Activated T-cell treated with anti-CD3 and anti-CD28 coated beads for 48 hours (primary cell): ENCODE measurements at places on chromosomes 11 and 22.
A peak's percentile ranks its signal among the peaks of the same experiment; 100 is the strongest.

DNA sequence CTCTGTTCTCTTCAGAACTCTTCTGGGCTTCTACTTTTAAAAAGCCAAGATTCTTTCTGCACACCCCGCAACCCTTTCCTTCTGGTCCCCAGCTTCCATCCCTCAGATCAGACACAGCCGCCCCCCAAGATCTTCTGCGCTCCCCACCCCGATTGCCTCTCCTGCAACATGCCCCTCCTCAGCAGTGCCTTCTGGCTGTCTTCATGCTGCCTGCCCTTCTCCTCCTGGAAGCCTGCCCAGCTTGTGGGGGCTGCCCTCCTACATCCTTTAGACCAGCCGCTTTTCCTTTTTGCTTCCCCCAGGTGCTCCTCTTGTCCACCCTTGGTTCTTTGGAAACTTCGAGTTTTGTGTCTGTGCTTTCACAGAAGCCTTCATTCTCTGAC lies 144.2 kb downstream of the FEZ1 start:
- DNase-seq, result no peak

DNA sequence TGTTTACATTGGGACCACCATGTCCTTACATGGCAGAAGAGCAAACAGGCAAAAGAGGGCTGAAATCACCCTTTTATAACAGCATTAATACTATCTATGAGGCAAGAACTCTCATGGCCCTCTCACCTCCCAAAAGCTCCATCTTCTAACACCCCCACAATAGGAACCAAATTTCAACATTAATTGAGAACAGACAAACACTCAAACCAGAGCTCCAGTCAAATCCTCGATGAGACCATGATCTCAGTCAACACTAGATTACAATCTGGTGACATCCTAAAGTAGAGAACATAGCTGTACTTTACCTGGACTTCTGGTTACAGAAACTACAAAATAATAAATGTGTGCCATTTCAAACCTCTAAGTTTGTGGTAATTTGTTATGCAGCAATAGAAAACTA lies 25.1 kb downstream of the OR2AG2 start:
- DNase-seq, result no peak

DNA sequence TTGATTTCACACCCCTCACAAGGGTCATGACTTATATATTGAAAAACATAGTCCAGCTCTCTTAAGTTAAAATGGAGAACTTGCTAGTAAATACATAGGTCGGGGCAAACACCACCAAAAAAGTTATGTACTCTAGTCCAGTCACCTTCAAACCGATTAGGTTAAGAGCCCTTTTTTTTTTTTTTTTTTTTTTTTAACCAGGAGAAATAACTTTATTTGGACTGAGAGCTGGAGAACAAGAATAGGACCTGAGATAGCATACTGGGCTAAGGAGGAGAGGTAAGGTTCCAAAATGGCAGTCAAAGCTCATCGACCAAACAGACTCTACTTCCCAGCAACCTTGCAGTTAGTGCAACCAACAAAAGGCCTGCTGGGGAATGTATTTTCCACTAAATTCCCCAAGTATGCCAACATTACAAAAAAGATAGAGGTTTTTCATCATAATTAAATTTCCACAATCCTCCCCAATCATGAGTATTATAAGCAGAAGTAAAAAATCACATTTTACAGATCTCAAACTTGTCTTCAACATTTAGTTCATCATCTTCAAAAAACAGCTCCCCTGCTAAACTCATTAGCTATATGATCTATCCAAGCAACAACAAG lies 3.8 kb downstream of the TMEM41B start:
- DNase-seq, result no peak

DNA sequence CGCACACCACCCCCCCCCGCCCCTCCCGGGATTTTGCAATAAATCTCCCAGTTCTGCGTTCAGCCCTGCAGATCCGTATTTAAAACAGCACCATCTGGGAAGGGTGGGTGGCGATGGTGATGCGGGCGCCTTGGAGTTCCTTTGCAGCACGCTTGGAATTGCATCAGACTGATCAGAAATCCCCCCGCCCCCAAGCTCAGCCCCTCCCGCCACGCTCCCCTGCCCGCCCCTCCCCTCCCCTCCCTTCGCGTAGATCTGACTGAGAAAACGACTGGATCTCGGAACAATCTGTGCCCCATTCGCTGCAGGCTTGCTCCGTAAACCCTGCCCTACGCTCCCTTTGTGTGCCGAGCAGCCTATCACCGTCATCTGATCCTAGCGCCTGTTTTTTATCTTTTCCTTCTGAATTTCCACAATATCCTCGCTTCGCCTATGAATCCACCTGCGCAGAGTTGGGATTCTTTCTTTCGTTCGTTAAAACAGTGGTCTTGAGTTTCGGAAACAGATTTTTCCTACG lies 18.1 kb upstream of the BDNF start:
- DNase-seq, result no peak

DNA sequence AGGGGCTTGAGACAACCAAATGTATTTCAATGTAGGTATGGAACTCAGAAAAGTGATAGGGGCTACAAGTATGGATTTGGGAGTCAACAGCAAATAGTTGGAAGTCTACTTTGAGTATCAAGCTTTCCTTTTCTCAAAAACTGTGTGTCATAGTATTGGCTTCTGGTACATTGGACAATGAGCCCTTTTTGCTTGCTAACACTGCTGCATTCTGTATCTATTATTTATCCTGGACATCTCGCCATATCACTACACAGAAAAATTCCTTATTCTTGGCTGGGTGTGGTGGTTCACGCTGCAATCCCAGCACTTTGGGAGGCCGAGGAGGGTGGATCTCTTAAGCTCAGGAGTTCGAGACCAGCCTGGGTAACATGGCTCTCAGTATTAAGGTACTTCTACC lies 18.4 kb downstream of the CYP2R1 start:
- DNase-seq, result no peak

- no peak for DNase-seq
These were observed 63.4 kb downstream of the NAT10 start for GRCh38 chr11:34168642-34169420.

GRCh38 chr11:64544616-64545296 lies 46.3 kb upstream of the SLC22A12 start:
- DNase-seq, result no peak

- no peak for DNase-seq
These were observed 292.0 kb downstream of the NTM start for GRCh38 chr11:131662317-131662972.

GRCh38 chr22:47872761-47873535 lies 1110.5 kb downstream of the TBC1D22A start:
- DNase-seq, result no peak

DNA sequence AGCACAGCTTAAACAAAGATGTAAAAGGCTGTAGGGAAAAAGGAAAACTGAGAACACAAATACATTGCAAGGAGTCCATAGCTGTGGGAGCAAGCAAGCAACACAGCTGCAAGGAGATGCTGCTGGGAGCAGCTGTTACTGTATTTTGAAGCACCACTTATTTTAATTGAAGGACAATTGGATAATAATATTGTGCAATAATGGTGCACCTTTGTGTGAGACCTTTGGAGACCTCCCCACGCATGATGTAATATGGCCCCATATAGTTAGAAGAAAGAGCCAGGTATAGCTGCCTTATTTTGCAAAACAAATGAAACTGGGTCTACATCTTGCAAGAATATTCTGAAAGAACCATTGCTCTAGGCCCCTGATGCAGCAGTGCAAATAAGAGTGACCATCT lies 191.1 kb upstream of the KIRREL3 start:
- no peak for DNase-seq

GRCh38 chr22:45353786-45354185 lies 44.1 kb downstream of the FAM118A start:
- DNase-seq, result no peak

DNA sequence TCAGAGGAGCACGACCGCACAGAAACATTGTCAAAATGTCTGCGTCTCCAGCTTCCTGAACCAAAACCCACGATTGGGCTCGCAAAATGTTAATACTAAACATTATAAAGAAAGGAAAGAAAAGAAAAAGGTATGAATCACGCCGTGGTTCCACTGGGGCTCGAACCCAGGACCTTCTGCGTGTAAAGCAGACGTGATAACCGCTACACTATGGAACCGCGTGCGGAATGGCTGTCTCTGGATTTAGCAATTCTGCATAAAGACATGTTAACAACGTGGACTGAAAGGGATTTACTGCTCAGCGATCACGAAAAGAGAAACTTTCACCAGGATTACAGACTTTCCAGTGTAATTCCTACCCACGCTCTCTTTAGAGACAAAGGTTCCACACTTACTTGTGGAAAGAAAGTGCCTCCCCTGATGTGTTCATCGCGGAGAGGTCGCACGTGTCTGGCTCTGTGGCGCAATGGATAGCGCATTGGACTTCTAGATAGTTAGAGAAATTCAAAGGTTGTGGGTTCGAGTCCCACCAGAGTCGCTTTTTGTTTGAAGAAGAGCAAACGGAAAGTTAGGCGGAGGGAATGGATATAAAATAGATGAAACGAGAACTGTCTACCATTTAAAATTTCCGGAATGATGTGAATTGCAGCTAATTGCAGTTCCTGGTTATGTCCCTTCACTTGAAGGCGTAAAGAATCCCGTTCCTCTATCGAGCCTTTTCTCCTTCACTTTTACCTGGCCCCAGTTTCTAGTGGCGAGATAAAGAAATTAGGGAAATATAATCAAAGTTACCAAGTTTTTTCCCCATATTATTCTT lies 39.7 kb downstream of the OR4D9 start:
- DNase-seq, result peak; percentile 71

DNA sequence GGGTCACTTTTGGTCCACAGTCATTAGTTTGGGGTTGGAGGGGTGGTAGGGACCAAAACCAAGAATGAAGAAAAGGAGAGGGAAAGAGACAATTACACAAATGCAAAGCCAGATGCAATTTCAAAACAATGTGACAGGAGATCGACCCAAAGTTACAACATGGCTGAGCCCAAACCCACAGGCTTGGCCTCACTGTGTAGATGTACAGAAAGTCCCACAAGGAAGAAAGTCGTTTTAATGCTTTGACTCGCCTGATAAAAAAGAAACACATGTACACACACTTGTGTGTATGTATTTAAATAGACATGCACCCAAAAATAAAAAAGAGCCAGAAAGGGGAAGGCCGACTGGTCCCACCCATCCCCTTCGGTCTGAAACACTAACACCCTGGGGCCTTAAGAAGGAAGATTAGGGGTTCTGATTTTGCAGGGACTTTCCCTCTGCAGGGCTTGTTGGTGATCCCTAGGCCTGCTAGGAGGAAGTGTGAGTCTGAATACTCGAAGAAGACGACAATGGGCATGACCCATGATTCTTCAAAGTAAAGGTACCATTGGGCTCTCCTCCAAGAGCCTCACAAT lies 104.1 kb downstream of the ETS1 start:
- DNase-seq, result no peak

DNA sequence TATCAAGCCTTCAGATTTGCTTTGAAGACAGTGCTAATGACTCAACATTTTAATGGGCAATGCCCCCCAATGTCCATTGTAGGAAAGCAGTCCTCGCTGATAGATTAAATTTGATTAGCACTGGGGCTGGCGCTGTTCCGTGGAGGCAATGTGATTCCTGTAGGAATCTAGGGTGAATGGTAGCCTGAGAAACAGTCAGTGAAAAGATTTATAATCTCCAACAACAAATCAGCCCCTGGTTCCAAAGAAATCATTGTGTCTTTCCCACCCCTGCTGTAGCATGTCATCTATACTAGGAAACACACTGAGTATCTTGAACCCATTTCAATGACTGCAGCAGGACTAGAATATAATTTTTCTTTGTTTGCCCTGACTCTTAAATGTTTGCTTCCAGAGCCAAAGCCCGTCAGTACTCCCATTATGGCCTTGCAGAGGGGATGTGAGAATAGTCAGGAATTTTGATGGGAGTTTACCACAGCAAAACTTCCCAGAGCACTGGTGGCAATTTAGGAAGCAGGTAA lies 36.1 kb downstream of the MPPED2 start:
- DNase-seq, result no peak

GRCh38 chr22:38353142-38353629 lies 36.0 kb upstream of the CSNK1E start:
- DNase-seq, result peak; percentile 74

- no peak for DNase-seq
These were observed 43.8 kb downstream of the SNX19 start for GRCh38 chr11:130872513-130872912.

- no peak for DNase-seq
These were observed 23.1 kb downstream of the NEU3 start for GRCh38 chr11:75011872-75012271.

GRCh38 chr22:30392661-30393321 lies 4.0 kb upstream of the SEC14L2 start:
- DNase-seq, result no peak

- DNase-seq, result peak; percentile 67
These were observed 2.2 kb downstream of the BCR start for GRCh38 chr22:23182309-23183060.

GRCh38 chr11:123173040-123173855 lies 21.8 kb downstream of the CLMP start:
- DNase-seq, result no peak

GRCh38 chr22:49601614-49602321 lies 225.9 kb downstream of the BRD1 start:
- no peak for DNase-seq

DNA sequence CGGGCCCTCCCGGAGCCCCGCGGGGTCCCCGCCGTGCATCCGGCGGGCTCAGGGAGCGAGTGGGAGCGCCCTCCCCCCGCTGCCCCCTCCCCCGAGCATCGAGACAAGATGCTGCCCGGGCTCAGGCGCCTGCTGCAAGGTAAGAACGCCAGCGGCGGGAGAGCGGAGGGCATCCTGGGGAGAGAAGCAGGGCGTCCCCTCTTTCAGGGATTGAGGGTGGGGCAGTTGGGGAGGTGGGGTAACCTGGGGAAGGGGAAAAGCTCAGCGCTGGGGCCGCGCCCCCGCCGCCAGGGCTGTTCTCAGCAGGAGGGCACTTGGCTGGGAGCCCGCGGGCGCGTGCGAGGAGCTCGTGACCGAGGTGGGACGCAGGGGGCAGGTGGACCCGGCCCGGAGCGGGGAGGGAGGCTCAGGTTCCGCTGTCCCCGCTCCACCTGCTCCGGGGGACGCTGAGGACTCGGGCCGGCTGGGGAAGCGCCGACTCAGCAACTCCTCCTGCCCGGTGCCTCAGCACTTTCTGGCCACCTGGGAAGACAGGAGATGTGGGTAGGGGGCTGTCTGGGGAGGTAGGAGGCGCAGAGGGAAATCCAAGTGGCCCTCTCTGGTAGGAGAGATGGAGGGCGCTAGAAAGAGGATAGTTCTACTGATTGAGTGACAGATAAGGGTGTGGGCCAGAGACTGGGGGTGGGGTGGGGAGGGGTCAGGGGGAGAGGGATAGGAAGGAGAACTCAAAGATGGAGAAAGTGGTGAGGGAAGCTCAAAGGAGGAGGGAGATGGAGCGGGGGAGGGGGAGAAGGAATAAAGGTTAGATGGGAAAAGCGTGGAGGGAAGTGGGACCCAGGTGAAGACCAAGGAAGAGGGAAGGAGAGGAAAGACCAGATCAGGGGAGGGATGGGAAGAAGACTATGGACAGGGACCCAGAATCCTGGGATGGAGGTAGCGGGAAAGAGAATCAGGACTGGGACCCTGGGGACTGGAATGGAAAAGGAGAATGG lies 726 bp downstream of the RTN4RL2 start:
- DNase-seq, result no peak
